AG04450 (cell line): ENCODE measurements at places on chromosomes 16 and 17. TPM values are rescaled to one million over a fixed set of nuclear protein-coding genes. Genes with fewer than 3 reads are reported as not detected.

DNA sequence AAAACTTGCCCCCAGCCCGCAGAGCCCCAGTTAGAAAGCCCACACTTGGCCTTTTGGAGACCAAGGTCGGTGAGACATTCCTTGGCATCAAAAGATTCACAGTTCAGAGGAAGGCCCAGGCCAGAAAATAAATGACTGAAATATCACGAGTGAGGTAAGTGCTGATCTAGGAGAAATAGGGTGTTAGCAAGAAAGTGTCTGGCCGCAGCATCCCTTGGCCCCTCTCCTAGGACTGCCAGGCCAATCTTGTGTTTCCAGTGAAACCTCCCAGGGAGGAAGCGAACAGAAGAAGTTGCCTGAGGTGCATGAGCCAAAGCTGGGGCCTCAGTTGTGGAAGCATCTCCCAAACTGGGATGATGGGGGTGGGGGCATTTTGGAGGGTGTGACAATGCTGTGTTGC lies 22.5 kb upstream of the NSMCE1 start:
- no peak for DNase-seq

- DNase-seq = no peak
Measured at GRCh38 chr16:12586701-12587100, 217.0 kb downstream of the CPPED1 start.

- no peak for DNase-seq
Measured at GRCh38 chr17:75872434-75873351, 5.7 kb downstream of the TRIM47 start.

DNA sequence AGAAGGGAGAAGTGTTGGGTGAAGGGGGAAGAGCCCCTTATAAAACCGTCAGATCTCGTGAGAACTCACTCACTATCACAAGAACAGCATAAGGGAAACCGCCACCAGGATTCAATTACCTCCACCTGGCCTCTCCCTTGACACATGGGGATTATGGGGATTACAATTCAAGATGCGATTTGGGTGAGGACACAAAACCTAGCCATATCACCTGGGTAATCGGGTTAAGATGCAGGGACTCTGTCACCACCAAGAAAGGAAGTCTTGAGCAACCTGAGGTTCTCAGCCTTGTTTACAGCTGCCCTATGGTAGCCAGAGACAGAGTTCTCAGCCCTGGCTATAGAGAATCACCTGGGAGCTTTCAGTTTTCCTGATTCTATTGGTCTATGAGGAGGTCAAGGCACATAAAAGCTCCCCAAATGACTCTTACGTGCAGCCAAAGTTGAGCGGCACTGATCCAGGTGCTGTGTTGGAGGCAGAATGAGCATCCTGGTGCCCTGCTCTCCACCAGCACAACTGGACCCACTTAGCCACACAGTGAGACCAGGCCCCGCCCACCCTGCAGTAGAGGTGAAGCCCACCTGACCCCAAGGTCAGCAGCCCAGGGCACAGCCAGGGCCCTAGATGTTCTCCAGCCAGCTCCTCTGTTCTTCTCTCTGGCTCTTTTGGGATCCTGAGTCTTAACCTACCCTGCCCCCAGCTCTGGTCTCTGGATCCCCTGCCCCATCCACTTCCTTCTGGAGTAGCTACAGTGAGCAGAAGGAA lies 138.5 kb upstream of the CDH5 start:
- DNase-seq = no peak

DNA sequence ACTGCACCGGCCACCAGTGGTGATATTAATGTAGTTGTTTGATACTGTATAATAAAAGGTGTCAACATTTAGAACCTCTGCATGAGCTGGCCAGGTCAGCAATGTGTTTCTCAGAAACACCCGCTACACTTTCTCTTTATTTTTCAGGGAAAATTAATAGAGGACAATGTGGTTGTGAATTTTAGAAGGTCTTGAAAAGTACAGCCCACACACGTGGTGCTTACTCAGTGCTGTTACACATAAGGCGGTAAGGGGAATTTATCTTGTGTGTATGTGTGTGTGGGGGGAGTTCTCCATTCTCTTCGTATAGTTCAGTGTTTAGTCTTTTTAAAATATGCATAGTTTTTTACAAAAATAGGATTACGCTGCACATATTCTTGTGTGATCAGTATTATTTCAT lies 4.4 kb upstream of the ZFP1 start:
- DNase-seq = no peak

DNA sequence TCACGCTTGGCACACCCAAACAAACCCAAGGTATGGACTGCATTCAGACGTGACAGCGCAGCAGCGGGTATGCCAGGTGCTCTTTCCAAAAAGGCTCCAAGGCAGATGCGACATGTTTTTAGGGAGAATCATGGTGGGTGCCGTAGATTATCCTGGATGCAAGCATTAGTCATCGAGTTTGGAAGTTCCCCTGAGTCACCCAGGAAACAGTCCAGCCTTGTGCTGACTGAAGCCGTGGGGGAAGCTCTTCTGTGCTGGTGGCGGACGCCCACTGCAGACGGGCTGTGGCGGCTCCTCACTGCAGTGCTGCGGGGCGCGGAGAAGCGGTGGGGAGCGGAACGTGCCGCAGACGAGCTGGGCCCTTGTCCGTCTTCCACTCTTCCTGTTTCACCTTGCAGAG lies 13.9 kb downstream of the JPT2 start:
- no peak for DNase-seq

- DNase-seq = no peak
Measured at GRCh38 chr17:69709441-69709840, 294.9 kb downstream of the MAP2K6 start.

DNA sequence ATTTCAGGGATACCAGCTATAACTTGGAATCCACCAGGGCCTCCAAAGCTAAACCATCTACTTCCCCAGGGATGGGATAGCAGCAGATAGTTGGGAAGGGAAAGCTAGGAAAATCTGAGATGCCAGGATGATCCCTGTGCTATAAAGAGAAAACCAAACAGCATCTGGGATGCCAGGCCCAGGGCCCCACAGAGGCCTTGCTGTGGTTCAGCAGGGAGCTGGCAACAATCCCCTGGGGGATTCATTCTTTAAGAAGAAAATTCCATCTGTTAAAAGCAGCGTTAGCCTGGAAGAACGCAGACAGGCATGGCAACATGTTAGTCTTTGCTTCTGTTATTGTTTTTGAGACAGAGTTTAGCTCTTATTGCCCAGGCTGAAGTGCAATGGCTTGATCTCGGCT lies 16.6 kb downstream of the MYO18A start:
- DNase-seq = no peak

DNA sequence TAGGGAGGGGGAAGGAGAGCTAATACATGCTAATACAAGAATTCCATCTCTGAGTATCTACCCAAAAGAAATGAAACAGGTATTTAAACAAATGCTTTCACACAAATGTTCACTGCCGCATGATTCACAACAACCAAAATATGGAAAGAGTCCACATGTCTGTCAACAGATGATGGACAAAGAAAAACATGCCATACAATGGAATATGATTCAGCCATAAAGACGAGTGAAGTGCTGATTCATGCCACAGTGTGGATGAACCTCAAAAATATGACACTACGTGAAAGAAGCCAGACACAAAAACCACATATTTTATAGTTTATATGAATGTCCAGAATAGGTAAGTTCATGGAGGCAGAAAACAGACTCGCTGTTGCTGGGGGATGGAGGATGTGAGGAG lies 321.4 kb downstream of the FOXL1 start:
- DNase-seq = no peak

- no peak for DNase-seq
Measured at GRCh38 chr17:10243883-10244844, 45.8 kb upstream of the GAS7 start.

- no peak for DNase-seq
Measured at GRCh38 chr16:65415460-65415859, 293.6 kb upstream of the CDH11 start.

GRCh38 chr17:4898351-4898750 lies 985 bp upstream of the C17orf107 start:
- DNase-seq = no peak

DNA sequence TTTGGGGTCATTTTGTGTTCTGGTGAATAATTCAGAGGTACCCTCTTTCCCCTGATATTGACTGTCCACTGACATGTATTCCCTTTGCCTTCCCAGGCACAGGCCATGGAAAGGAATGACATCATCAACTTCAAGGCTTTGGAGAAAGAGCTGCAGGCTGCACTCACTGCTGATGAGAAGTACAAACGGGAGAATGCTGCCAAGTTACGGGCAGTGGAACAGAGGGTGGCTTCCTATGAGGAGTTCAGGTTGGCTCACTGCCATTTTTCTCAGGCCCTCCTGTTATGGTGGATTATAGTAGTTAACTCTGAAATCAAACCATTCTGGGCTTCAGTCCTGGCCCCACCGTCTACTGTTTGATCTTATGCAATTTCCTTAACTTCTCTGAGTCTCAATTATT lies 1.6 kb upstream of the EFTUD2 start:
- DNase-seq = peak; percentile 27

- no peak for DNase-seq
Measured at GRCh38 chr17:77433385-77434135, 292.8 kb downstream of the SEC14L1 start.

DNA sequence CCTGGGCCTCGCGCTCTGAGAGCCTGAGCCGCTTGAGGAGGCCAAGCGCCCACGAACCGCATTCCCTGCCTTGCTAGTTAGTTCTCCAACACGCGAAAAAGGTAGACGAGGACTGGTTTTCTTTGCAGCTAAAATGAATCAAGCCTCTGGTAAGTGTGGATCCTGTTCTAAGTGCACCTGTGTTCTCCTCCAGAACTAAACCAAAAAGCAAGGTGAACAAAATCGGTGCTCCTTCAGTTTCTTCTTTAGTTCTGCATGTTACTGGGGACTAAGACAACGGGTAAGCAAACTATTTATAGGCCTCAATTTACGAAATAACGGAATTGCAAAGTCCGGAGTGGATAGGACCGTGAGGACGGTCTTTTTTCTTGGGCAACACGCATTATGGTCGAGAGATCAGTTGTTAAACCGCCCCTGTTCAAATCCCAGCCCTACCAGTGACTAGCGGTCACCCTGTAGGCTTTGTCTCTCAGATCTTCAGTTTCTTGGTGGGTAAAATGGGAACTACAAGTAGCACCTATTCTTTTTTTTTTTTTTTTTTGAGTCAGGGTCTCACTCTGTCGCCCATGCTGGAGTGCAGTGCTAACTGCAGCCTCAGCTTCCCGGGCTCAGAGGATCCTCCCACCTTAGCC lies 993 bp upstream of the ANKRD11 start:
- DNase-seq = no peak

DNA sequence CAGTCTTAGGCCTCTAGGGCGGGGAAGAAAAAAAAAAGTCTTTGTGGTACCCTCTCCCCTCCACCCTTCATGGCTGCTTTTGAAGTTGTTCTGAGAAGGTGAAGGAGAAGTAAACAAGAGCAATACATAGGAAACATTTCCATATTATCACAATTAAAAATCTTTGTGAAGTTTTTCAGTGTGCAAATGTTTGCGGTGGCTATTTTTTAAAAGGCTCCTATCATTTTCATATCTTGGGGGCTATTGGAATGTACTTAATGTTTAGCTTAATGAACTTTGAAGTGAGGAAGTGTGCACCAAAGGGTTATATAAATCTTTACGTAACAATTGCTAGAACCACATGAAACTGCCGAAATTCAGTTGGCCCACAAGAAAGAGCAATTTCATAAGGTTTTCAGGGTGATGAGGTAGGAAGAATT lies 7.6 kb downstream of the NOL11 start:
- no peak for DNase-seq

- no peak for DNase-seq
Measured at GRCh38 chr17:39217734-39218369, 7.9 kb downstream of the STAC2 start.

- no peak for DNase-seq
Measured at GRCh38 chr17:44390250-44390870, 911 bp upstream of the ITGA2B start.

DNA sequence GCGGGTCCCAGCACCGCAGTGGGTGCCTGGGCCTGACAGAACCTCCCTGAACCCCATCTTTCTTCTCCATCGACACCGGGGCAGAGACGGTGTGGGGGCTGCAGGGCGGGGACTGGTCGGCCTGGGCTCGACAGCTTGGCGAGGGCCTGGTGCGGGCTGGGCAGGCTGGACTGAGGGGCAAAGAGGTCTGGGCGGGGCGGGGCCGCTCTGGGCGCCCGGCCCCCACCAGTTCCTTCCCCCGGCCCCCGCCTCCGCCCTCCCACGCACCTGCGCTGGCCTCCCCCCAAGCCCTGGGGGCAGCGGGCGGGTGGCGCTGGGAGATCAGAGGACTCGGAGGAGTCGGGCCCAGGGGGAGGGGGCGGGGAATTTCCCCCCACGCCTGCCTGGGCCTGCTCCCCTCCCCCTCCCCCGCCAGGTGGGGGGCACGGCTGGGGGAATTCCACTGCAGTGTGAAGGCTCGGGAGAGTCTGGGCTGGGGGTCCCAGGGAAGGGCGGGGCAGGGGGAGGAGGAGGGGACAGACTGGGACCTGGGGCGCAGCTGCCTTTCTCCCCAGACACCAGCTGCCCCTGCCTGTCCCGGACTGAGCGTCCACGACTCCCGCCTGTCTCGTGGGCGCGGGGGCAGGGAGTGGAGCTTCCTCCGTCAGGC lies 877 bp upstream of the KREMEN2 start:
- DNase-seq = no peak

GRCh38 chr17:32976605-32977004 lies 15.0 kb upstream of the SPACA3 start:
- DNase-seq = no peak

- DNase-seq = no peak
Measured at GRCh38 chr17:29169806-29170591, 10.2 kb downstream of the MYO18A start.

DNA sequence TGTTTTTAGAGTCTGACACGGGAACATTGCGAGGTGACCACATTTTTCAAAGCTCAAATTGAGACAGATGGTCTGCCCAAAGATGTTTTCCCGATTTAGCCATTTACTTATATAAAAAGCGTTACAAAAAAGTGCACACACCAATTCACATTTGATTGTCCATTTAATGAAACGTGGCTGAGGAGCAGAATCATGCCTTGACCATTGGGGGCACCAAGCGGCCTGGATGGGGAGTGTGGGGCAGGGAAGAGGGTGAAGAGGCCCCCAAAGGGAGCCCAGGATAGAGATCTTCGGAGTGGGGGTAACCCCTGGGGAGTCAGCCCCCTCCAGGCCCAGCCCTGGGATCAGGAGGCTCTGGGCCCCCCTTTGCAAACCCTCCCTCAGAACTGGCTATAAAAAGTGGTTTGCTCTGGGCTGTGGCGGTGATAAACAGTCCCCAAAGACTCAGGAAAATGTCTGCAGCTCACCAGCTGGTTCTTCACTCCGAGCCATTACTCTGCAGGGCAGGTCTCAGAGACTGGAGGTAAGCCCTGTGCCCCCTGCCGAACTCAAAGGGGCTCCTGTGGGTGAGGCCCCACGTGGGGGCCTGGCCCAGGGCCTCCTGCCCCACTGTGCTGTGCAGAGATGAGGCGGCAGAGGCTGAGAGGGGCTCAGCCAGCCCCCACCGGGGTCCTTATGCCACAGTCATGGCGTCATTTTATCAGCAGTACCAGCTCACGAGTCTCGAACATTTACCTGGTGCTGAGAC lies 105.9 kb upstream of the SEC14L1 start:
- no peak for DNase-seq

Gene USP31
- polyA plus RNA-seq = 4.5 and 4.7 TPM in 2 replicates

Gene CHD9
- polyA plus RNA-seq = 27.9 and 42.6 TPM in 2 replicates

Gene NHLRC4
- polyA plus RNA-seq = 0.45 and 0.88 TPM in 2 replicates

Gene SPNS3
- not detected in 2 replicates for polyA plus RNA-seq

Gene AATK
- polyA plus RNA-seq = 0.16 TPM in 2 replicates

Gene ARRB2
- 8.8 and 9.4 TPM in 2 replicates for polyA plus RNA-seq

Gene FLYWCH2
- 22.4 and 37.5 TPM in 2 replicates for polyA plus RNA-seq

Gene CTF1
- 10.1 and 12.5 TPM in 2 replicates for polyA plus RNA-seq

Gene PPY
- not detected in 2 replicates for polyA plus RNA-seq

Gene PFN1
- 1,141 and 1,329 TPM in 2 replicates for polyA plus RNA-seq

Gene NUP93
- 46.4 and 51.1 TPM in 2 replicates for polyA plus RNA-seq

Gene HOXB1
- polyA plus RNA-seq = not detected in 2 replicates

Gene IL21R
- polyA plus RNA-seq = 0.52 and 0.57 TPM in 2 replicates
